CD4-positive, alpha-beta T cell treated with Interleukin-15 for 1 hour (primary cell): ENCODE measurements at places on chromosomes 5 and 9.

DNA sequence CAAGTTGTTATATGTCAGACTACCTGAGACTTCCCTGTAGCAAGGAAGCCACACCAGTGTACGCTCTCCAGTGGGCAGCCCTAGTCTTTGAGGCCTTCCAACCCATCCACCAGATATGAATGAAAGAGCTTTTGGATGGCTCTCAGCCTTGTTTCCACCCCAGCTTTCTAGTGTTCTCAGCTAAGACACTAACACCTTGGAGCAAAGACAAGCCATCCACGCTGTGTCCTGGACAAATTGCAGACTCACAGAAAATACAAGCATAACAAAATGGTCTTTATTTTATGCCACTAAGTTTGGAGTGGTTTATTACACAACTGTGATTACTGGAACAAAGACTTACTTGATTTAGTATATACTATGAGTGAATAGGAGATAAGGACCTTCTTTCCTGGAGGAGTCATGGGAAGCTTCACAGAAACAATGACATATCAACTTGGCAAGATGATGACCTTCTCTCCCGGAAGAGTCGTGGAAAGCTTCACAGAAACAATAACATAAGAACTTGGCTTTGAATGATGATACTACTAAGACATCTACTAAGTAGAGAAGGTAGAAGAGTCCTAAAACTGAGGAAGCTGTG, 134.0 kb upstream of the VCAN start:
- no peak for DNase-seq

GRCh38 chr5:140587495-140587894, 22.9 kb downstream of the SLC35A4 start:
- no peak for DNase-seq

- DNase-seq: no peak
These were observed 104.5 kb upstream of the NUDT12 start for GRCh38 chr5:103667068-103667467.

DNA sequence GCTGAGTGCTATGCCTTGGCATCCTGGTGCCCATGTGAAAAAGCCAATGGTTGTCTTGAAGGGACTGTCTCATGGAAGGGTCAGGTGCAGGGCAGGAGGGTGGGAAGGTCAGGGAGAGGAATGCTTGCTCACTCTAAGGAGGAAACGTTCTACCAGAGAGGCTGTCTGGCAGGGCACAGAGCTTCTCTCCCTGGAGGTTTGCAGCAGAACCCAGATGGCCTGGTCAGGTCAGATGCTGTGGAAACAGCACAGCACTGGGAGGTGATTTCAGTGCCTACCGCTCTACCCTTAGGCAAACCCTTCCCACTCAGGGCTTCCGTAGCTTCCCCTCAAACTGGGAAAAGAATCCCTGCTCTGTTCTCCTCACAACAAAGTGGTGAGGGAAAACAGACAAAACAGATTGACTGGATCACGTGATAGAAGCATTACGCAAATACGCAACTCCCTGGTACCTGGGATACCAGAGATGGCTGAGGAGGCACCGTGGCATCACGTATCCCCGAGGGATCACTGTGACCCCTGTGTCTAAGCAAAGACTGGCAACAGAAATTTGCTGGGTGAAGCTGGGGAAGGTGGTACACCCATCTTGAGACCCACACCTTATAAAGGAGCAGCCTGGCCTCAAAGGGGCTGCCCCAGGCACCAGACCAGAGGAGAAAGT, 3.9 kb upstream of the MGAT1 start:
- DNase-seq: no peak

GRCh38 chr5:172098046-172098445, 90.0 kb downstream of the STK10 start:
- DNase-seq: no peak

DNA sequence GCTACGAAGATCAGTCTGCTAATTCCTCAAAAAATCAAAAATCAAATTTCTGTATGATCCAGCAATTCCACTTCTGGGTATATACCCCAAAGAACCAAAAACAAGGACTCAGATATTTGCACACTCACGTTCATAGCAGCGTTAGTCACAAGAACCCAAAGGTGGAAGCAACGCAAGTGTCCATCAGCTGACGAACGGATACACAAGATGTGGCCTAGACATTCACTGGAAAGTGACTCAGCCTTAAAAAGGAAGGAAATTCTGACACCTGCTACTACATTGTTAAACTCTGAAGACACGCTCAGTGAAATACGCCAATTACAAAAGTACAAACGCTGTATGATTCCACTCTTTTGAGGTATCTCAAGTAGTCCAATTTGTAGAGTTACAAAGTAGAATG, 93.3 kb downstream of the OTULIN start:
- peak; percentile 33 for DNase-seq

DNA sequence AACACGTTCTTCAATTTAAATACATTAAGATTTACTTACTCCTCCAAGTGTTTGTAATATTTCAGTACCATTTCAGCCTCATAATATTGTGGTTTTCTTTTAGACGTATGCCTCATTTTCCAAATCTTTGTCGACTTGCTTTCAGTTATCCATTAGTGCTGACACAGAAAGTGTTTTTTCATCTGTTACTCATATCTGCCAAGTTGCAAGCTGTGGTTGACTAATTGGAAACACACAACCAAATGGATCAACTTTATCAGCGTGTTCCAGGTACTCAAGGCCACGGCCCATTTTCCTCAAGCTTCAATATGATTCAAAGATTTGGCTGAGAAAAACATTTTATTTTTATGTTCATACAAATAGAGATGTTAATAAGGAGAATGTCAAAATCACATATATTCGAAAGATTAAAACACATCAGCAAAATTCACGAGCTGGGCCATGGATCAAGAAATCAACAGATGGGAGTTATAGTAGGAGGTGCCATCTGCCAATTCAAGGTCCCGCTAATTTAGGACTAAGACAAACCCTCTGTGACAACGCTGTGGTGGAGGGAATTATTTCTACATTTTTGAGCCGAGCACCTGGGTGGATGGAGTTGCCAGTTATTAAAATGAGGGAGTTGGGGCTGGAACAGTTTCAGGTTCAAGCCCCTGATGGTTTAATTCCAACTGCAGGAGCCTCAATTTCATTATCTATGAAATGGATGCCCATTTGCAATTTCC, 27.2 kb upstream of the CCNJL start:
- DNase-seq: no peak

- DNase-seq: no peak
These were observed 1.9 kb downstream of the LRRC14B start for GRCh38 chr5:192970-193831.

DNA sequence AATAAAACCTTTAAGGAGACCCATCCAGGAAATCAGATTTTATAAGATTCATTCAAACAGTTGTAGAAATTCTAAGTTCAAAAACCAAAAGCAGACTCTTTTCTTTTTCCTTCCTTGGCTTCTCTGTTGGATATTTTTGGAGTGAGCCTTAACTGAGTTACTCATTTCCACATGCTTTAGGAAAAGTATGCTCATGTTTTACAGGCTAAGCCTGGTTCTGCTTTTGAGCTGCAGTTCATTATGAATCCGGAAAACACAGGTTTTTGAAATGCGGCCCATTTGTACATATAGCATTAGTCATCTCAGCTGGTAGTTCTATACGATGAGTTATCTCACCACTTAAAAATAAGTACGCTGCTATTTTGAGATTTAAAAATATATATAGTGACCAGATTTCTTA, 156.6 kb upstream of the DMRT1 start:
- DNase-seq: no peak

- DNase-seq: no peak
These were observed 205.0 kb upstream of the IER5L start for GRCh38 chr9:129383019-129383560.

GRCh38 chr5:28165096-28165495, 1126.7 kb upstream of the CDH9 start:
- no peak for DNase-seq
